ENCODE measurements at places on chromosomes 7 and 10.

- DNase-seq = no peak
Measured at GRCh38 chr7:69367780-69368179, 230.5 kb upstream of the AUTS2 start.

DNA sequence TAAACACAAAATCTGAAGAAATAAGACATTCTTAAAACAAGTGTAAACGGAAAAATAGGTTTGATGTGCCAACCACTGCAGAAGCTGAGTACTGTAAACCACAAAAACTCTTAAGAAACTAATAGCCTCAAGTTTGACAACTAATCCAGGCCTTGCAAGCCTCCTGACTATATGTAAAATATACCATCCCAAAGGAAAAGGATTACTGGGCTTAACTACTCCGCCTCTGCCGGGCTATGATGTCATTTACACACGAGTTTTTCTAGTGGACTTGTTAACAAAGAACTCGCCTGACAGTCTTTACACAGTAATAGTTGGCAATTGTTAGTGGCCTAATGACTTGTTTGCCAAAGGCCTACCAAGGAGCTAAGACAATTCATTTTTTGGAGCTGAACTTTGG lies 2.1 kb downstream of the KIF5B start:
- no peak for DNase-seq

- no peak for DNase-seq
Measured at GRCh38 chr7:137097111-137097510, 228.7 kb downstream of the CHRM2 start.

- peak; percentile 57 for DNase-seq
Measured at GRCh38 chr10:113520690-113521474, 32.0 kb upstream of the HABP2 start.

DNA sequence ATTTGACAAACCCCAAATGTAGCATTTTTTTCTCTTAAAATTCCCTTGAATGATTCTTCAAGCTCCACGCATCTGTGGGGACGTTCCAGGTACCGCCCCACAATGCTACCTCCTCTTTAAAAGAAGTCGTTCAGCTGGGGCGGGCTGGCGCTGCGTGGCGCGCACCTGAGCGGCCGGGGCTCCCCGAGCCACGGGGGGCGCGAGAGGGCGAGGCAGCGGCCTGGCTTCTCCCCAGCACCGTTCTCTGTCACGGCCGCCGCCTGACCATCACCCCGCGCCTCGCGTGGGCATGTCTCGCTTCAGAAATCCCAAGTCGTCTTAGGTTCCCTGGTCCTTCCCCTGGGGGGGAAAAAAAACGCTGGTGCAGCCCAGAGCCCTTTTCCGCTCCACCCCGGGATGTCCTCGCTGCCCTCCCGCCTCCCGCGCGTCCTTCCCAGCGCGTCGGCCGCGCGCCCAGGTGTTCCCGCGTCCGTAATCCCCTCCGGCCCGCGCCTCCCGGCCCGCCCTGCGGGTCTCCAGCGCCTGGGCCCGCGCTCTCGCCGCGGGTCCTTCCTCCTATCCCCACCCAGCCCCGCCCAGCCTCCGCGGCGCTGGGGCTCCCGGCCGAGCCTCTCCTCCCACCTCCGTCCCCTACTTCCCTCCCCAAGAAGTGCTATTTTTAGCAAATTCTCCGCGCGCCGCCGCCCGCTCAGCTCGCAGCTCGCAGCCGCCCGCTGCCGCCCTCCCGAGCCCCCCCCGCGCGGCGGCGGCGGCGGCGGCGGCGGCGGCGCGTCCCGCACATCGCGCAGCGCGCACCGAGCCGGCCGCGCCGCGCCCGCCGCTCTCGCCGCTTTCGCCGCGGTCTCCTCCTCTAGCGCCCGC lies 58.7 kb upstream of the PRPS1L1 start:
- peak; percentile 50 for DNase-seq

GRCh38 chr10:90288391-90288933 lies 569.4 kb downstream of the HTR7 start:
- no peak for DNase-seq

GRCh38 chr7:114086914-114087652 lies 168.3 kb upstream of the PPP1R3A start:
- DNase-seq = peak; percentile 46
